ENCODE measurements at places on chromosomes 6 and 20.

GRCh38 chr6:165317723-165318122 is 8.3 kb upstream of the C6orf118 start:
- no peak for DNase-seq

- DNase-seq: no peak
These were observed 99.3 kb downstream of the PSMB1 start for GRCh38 chr6:170453586-170454511.

DNA sequence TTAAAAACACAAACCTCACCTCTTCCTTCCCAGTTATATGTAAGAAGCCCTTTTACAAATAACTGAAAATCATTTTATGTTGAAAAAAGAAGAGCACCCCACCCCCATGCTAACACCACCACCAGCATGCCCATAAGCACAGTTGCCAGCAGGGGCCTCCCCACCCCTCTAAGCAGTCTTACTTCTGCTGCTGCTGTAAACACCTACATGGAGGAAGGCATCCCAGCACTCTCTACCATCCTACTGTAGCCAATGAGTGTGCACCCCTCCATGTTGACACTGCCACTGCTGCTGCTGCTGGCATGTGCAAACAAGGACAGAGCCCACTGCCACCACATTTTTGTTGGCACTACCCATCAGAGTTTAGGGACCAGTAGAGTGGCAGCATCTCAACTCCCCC is 49.6 kb upstream of the PHIP start:
- no peak for DNase-seq

DNA sequence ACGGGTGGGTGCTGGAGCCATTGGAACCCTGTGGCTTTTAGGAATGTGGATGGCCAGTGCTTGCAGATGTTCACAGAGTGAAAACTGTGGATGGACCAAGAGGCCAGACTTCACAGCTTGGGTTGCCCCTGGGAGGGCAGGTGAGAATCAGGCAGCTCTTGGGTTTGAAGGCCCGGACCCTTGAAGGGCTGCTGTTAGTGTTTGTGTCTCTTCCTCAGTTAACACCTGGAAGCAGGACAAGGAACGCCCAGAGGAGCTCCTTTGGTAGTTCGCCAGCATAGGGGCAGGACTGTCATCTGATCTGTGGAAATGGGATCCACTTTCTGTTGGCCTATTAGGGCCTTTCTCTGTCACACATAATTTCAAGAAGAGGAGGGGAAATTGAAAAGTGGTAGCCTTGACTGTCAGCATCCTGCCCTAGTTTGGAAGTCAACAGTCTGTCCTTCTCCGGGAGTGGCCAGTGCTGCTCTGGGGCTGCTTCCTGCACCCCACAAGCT is 43.6 kb downstream of the RIOK1 start:
- no peak for DNase-seq

GRCh38 chr6:104728448-104728847 is 131.3 kb downstream of the HACE1 start:
- DNase-seq: no peak

DNA sequence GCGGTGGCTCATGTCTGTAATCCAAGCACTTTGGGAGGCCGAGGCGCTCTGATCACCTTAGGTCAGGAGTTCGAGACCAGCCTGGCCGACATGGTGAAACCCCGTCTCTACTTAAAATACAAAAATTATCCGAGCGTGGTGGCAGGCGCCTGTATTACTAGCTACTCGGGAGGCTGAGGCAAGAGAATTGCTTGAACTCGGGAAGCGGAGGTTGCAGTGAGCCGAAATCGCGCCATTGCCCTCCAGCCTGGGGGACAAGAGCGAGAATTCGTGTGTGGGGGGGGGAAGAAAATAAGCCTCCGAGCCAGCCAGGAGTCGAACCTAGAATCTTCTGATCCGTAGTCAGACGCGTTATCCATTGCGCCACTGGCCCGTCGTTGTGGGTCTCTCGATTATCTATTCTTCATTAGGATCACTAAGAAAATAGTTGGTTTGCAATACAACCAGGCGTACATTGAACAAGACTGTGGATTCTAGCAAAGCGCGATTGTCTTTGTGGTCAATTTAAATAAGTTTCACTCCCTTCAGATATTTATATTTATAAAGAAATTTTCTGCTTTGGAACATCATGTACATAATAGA is 33.9 kb upstream of the PRSS16 start:
- DNase-seq: no peak

GRCh38 chr6:29005183-29005885 is at the start of gene ZNF311:
TSS of gene ZNF311 (minus strand) at chr6:29005315. CDS start at chr6:29003954, 1,361 bp downstream.
- DNase-seq: peak; percentile 58

- DNase-seq: no peak
These were observed 220.3 kb downstream of the NRN1 start for GRCh38 chr6:5786321-5786968.

DNA sequence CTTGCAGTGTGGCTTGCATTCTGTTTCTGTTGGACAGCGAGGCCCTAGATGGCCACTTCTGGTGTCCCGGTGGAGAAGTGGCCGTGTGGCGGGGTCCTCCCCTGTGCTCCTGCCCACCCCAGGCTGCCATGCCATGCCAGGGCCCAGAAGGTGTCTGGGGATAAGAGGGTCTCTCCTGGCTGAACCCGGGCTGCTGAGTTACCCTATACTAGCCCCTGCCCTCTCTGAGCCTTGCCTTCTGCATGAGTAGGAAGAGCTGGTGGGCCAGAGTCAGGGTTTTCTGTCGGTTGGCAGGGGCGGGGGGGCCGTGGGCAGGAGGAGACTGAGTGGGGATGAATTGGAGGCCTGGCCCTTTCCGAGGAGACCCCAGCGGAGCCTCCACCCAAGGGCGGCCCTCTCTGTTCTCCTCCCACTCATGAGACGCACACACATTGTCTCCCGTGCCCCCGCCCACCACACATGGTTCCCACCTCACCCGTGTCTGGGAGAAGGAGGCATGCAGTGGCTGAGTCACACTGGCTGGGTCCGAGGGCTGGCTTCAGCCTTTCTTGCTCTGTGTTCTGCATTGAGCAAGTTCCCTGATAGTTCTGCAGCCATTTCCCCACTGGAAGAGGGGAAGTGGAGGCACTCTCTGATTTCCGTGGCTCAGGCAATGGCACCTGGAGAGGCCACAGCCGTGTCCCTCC is 24.6 kb downstream of the VSTM2L start:
- DNase-seq: no peak

DNA sequence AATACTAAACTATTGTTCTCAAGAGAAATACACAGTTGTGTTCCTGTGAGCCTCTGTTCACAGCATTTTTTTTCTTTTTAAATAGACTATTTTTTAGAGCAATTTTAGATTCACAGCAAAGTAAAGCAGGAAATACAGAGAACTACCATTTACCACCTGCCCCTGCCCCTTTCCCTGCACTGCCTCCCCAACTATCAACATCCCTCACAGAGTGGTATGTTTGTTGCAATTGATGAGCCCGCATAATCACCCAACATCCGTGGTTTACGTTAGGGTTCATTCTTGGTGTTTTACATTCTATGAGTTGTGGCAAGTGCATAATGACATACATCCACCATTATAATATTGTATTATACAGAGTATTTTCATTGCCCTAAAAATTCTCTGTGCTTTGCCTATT is 71.6 kb upstream of the TNFAIP3 start:
- no peak for DNase-seq

GRCh38 chr6:50785921-50786320 is 32.8 kb upstream of the TFAP2B start:
- no peak for DNase-seq

DNA sequence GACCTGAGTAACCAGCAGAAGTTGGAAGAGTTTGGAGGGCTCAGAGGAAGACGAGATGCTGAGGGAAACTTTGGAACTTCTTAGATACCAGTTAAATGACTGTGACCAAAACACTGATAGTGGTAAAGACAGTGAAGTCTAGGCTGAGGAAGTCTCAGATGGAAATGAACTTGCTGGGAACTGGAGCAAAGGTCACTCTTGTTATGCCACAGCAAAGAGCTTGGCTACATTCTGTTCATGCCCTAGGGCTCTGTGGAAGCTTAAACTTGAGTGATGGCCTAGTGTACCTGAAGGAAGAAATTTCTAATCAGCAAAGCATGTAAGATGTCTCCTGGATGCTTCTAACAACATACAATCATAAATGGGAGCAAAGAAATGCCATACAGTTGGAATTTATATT is 24.7 kb downstream of the WDR27 start:
- DNase-seq: no peak

DNA sequence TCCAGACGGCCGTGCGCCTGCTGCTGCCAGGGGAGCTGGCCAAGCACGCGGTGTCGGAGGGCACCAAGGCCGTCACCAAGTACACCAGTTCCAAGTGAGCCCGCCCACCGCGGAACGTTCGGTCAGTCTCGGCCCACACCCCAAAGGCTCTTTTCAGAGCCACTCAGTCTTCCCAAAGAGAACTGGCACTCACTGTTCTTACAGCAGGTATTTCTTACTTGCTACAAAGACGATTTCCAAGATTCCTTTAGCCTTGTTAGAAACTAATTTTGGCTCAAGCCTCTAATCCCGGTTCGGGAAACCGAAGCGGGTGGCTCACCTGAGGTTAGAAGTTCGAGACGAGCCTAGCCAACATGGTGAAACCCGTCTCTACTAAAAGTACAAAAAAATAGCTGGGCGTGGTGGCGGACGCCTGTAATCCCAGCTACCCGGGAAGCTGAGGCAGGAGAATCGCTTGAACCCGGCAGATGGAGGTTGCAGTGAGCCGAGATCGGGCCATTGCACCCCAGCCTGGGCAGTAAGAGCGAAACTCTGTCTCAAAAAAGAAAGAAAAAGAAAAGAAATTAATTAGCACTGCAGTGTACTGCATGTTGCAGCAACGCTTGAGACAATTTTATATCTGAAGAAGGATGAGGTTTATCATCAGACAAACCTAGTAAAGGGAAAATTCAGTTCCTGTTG is 73.1 kb downstream of the OR2B2 start:
- DNase-seq: peak; percentile 18

GRCh38 chr20:33191484-33191883 is 23.5 kb downstream of the BPIFA2 start:
- no peak for DNase-seq

DNA sequence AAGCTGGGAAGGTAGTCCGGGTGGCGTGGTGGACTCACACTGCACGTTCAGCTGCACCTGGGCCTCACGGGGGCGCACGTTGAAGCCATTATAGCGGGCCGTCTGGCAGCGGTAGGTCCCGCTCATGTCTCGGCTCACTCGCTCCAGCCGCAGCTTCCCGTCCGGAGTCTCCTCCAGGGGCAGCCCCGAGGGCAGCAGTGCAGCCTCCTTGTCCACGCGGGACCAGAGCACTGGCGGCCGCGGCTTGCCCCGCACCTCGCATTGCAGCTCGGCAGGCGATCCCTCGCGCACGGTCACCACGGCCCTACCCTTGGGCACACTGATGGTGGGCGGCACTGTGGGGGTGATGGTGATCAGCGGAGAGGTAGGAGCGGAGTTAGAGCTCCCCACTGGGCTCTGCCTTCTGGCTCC is 47.6 kb downstream of the MDGA1 start:
- DNase-seq: no peak

- peak; percentile 53 for DNase-seq
These were observed at the start of gene TMEM200A for GRCh38 chr6:130365166-130366106. TSS of gene TMEM200A (plus strand) at chr6:130366017. CDS start at chr6:130440423, 74,406 bp downstream.

- peak; percentile 35 for DNase-seq
These were observed 11.3 kb downstream of the PREX1 start for GRCh38 chr20:48816282-48817205.

GRCh38 chr6:129748901-129749748 is 39.1 kb upstream of the ARHGAP18 start:
- DNase-seq: no peak

DNA sequence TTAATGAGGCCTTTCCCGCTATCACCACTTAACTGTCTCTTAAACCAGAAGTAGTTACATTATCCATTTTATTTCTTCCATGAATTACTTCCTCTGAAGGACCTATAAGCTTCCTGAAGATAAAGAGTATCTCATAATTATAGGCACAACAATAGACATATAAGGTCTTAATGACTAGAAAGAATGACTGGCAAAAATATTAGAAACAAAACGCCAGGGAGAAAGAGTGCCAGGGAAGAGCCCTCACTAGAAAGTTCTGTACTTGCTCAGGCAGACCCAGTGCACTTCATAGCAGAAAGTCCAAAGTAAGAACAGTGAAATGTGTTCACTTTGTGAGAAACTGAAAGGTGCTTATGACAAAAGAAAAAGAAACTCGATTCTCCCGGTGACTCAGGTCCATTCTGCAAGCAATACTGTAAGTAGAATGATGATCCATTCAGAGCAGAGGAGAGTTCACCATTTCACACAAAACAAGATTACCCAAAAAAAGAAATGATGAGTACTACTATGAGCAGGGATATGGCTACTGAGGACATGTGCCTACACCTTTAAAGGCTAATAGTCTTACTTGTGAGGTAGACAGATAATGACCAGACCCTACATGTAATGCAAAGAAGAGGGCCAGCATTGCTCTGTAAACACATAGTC is 5.5 kb downstream of the ZNF334 start:
- no peak for DNase-seq

- no peak for DNase-seq
These were observed 526.8 kb downstream of the CD109 start for GRCh38 chr6:74222768-74223333.

GRCh38 chr6:117668736-117669135 is 6.5 kb upstream of the NUS1 start:
- no peak for DNase-seq

GRCh38 chr20:19018881-19019280 is 193.6 kb upstream of the SLC24A3 start:
- no peak for DNase-seq

DNA sequence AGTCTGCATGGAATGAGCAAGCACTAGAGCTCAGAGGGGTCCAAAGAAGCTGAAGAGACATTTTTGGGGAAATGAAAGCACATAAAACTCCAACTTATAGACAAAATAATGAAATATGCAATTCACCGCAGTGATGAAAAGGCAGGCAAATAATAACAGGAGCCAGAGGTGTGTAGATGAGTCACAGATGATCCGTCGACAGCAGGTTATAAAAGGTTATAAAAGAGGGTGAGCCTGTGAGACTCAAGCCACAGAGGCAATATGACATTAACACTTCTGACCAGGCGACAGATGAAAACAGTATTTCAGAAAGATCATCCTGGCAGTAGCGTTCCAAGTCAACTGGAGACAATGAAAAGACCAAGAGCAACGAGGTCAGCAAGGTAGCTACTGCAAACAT is 35.8 kb upstream of the ANKRD60 start:
- DNase-seq: no peak

- no peak for DNase-seq
These were observed 5.0 kb upstream of the KPNA5 start for GRCh38 chr6:116676021-116676420.

- no peak for DNase-seq
These were observed 29.3 kb downstream of the ARHGAP18 start for GRCh38 chr6:129680633-129681032.

GRCh38 chr20:26207237-26207966 is 510.7 kb upstream of the ZNF337 start:
- DNase-seq: no peak

- peak; percentile 24 for DNase-seq
These were observed 100.2 kb downstream of the PERP start for GRCh38 chr6:138007014-138007472.
